Right atrium auricular region (tissue), 2 donors: ENCODE measurements at places on chromosomes 4 and X. TPM values are rescaled to one million over a fixed set of nuclear protein-coding genes. Genes with fewer than 3 reads are reported as not detected.

GRCh38 chr4:182564724-182565369 is 321.6 kb downstream of the TENM3 start:
- no peak for DNase-seq

- DNase-seq, result no peak
These were observed 17.0 kb upstream of the TMEM154 start for GRCh38 chr4:152696764-152697261.

DNA sequence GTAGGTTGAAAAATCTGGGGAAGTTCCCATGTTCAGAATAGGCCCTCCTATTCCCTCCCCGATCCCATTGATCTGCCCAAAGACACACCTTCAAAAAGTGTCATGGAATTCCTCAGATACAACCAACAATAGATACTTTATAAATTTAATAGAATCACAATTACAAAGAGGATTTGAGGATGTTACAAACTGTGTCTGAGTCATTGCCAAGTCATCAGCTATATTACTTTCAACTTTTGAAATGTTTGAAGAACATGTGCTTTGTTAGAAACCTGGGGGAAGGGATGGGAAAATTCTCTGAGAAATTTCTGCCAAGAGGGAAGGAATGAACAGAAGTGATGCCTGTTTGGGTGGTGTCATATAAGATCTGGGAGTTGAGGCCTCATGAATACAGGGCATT is 46.7 kb downstream of the KCNIP4 start:
- DNase-seq, result no peak

PCDH11X gene
- total RNA-seq, result 0.15 TPM

SLIT2 gene
- total RNA-seq, result 12.1 TPM

DNA sequence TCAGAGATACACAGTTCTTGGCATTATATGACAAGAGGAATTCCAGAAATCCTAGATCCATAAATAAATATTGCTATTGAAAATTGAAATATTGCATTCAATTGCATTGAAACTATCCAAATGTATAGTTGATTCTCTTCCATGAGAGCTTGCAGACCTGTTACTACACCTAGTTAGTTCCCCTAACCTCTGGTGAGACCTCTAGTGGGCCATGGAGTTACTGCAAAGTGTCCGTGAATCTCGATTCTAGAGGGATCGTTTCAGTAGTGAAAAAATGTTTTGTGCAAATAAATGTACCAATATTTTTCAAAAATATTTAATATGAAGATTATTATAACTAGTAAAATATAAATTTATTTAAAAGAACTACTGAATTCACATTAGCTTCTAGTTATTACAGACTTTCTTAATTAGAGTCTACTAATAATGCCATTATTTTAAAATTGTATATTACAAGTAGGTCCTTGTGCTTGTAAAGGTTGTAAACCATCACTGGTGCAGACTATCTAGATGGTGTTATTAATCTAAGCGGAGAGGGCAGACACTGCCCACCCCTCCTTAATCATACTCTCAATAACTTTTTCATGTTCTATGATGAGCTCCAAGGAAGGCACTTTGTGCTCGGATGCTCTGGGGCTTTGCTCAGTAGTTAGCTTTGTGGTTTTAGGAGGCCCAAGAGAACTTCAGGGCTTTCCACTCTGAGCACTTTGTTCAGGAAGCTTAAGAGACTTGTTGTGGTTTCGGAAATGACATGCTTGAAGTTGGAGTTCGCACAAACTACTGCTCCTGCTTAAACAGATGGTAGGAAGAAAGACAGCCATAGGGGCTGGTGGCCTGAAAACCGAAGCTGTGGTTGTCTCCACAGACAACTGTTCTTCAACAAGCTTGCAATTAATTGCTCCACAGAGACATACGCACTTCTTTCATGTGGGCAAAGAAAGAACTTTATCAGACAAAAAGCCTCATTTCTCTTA is 42.8 kb downstream of the IL21 start:
- DNase-seq, result no peak

DNA sequence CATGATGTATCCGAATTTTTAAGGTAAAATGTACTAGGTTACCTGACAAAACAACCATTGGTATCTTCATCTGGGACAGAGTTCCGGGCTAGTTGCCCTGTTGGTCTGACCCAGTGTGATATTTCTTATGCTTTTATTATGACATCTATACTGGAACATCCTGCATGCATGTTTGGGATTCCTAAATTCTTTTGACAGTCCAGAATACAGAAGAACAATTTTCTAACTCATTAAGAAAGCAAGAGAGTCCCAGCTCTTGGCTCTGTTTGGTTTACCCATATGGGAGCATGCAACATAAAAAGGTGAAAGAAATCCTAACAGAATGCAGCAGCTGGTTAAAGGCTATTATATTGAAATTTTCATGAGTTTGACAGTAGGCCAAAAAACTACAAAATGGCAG is 247.7 kb upstream of the FTHL17 start:
- DNase-seq, result no peak

DNA sequence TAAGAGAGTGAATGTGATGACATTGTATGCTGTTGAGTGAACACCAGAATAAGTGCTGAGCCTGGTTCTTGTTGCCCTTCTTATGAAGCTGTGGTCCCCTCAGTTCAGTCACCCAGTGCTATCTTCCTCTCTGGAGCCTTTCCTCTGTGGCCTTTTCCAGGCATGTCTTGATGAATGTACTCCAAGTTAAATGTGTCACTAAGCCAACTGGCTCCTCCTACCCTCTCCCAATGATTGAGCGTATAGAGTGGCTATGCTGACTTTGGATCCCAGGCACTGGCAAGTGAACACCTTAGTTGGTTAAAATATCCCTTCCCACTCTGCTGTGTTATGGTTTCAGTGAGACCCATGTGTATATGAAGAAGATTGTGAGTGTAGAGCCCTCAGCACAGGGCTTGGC is 134.1 kb upstream of the MAMLD1 start:
- DNase-seq, result peak; percentile 11

GRCh38 chr4:158459085-158459820 is 62.4 kb upstream of the RXFP1 start:
- DNase-seq, result no peak

DNA sequence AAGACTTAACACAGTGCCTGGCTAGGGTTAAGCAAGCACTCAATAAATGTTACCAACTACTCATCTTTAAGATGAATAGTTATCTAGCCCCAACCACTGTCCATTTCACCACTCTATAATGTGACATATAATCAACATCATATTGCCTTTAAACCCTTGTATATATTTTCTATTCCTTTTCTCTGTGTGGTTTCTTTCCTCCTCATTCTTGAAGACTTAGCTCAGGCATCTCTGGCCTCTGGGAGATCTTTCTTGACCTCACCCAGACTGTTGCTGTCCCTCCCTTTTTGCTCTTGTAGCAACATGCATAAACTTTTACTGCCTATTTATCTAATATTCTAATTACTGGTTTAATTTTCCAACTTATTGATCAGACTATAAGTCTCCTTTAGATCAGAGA is 249.9 kb upstream of the MAB21L2 start:
- DNase-seq, result no peak

TAF7L gene
- total RNA-seq, result not detected

- no peak for DNase-seq
These were observed 14.1 kb upstream of the SCRG1 start for GRCh38 chr4:173413036-173413435.

DNA sequence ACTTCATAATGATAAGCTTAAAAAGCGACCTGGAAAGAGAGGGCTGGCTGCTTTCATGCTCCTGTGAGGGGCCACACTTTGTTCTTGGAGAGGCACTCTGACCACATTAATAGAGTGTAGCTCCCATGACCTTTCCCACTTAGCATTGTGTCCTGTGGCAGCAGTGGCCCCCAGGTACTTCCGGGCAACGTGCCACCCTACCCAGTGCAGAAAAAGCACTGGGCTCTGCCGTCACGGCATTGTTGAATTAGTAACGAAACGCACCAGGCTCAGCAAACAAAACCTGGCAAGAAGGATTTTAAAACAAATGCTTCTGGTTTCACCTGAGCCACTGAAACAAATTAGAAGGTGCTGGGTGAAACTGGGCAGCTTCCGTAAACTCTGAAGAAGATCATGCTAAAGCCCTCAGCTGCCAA is 5.4 kb upstream of the SORBS2 start:
- no peak for DNase-seq

KLHL2 gene
- 7.6 TPM for total RNA-seq

TEC gene
- total RNA-seq, result 1.3 TPM

GRCh38 chrX:10206317-10206716 is 49.5 kb downstream of the CLCN4 start:
- no peak for DNase-seq

DNA sequence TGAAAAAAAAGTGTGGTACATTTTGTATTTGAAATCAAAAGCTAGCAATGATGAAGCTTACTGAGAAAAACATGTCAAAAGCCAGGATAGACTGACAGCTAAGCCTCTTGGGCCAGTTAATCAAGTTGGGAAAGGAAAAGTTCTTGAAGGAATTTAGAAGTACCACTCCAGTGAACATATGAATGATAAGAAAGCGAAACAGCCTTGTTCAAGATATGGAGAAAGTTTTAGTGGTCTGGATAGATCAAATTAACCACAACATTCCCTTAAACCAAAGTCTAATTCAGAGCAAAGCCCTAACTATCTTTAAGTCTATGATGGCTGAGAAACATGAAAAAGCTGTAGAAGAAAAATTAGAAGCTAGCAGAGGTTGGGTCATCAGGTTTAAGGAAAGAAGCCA is 268.3 kb downstream of the PDHA2 start:
- no peak for DNase-seq
